ENCODE measurements at places on chromosomes 4 and X. TPM values are rescaled to one million over a fixed set of nuclear protein-coding genes. Genes with fewer than 3 reads are reported as not detected.

Gene RBMXL3
- not detected for total RNA-seq

Gene APLN
- total RNA-seq: 0.77 TPM

Gene LANCL3
- total RNA-seq: 0.02 TPM

Gene CT45A3
- 0.29 TPM for total RNA-seq

Gene RADX
- 0.06 TPM for total RNA-seq

Gene GNRHR
- not detected for total RNA-seq

Gene FAM199X
- 20.7 TPM for total RNA-seq

Gene SOWAHD
- total RNA-seq: 0.12 TPM

Gene KLKB1
- not detected for total RNA-seq

Gene GASK1B
- total RNA-seq: 0.27 TPM

Gene RRH
- 0.14 TPM for total RNA-seq

Gene DMD
- 0.02 TPM for total RNA-seq

Gene EDA
- total RNA-seq: 0.83 TPM

Gene NSG1
- 9.9 TPM for total RNA-seq

Gene HAND2
- total RNA-seq: 0.41 TPM

Gene AREG
- 21.5 TPM for total RNA-seq

Gene CSAG1
- total RNA-seq: 0.24 TPM

Gene EREG
- 9.5 TPM for total RNA-seq

Gene CHRDL1
- not detected for total RNA-seq

Gene PGM2
- 12.8 TPM for total RNA-seq

Gene ACOT9
- total RNA-seq: 93.2 TPM

Gene CCKAR
- total RNA-seq: not detected

Gene PCDH10
- 0.11 TPM for total RNA-seq

Gene PAK3
- not detected for total RNA-seq

Gene LDB2
- total RNA-seq: not detected

Gene CFP
- total RNA-seq: 0.53 TPM

Gene TENM3
- 1.6 TPM for total RNA-seq

Gene CRMP1
- total RNA-seq: 4.9 TPM

Gene CFAP47
- total RNA-seq: not detected
